Ureter (tissue), 1 donor: ENCODE measurements at places on chromosomes 4 and X. TPM values are rescaled to one million over a fixed set of nuclear protein-coding genes. Genes with fewer than 3 reads are reported as not detected.

Gene CORIN
- 25.0 TPM for total RNA-seq

Gene DIPK2B
- total RNA-seq, result 27.1 TPM

Gene NDST4
- total RNA-seq, result not detected

DNA sequence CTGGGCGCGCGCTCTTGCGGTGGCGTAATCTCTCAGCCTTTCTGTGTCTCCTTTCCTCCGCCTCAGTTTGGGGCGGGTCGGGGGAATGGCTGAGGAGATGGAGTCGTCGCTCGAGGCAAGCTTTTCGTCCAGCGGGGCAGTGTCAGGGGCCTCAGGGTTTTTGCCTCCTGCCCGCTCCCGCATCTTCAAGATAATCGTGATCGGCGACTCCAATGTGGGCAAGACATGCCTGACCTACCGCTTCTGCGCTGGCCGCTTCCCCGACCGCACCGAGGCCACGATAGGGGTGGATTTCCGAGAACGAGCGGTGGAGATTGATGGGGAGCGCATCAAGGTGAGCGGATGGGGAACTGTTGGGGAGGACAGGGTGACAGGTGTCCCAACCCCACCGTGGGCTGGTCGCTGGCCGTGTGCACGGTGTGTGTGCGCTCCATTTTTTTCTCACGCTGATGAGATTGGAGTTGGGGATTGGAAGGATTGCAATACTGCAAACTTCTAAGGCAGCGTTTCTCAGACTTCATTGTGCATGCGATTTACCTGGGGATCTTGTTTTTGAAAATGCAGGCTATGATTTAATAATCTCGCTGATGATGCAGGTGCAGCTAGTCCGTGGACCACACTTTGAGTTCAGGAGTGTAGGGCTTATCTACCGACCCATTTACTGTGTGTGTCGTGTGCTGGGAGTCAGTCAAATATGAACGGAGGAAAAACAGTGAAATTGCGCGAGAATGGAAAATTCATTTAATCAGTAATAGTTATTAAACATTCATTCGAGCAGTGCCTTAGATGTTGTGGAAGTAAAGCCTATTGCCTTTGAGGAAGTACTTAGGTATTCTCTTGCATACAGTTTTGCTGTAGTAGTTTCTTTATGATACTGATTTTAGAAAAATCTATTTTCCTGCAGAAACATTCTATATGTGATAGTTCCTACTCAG, at the start of gene RAB33B:
TSS of gene RAB33B (plus strand) at position 11 of the 935 bp plus-strand sequence. CDS start at position 86, 75 bp downstream.
- DNase-seq, result no peak

- DNase-seq, result no peak
Observed at GRCh38 chr4:19429684-19430083, 822.0 kb upstream of the SLIT2 start.

- no peak for DNase-seq
Observed at GRCh38 chrX:3129256-3129655, 88.0 kb downstream of the ARSF start.

GRCh38 chr4:87012265-87012953, 77.6 kb downstream of the AFF1 start:
- no peak for DNase-seq

DNA sequence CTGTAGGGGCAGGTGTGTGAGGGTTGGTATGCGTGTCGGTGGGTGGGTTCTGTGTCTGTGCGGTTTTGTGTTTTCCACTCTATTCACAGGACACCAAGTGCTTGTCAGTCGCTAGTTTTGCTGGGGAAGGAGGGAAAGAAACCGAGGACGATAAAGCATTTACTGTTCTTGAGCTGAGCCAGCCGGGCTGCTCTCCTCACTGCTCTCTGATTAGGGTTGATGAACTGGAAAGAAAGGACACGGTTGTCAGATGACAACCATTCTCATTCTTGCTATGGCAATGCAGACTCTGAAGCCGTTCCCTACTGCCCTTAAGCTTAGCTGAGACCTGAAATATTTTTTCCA, 832 bp downstream of the EGFL6 start:
- DNase-seq, result no peak
